HFF-Myc (cell line): ENCODE measurements at places on chromosomes 5 and 9.

DNA sequence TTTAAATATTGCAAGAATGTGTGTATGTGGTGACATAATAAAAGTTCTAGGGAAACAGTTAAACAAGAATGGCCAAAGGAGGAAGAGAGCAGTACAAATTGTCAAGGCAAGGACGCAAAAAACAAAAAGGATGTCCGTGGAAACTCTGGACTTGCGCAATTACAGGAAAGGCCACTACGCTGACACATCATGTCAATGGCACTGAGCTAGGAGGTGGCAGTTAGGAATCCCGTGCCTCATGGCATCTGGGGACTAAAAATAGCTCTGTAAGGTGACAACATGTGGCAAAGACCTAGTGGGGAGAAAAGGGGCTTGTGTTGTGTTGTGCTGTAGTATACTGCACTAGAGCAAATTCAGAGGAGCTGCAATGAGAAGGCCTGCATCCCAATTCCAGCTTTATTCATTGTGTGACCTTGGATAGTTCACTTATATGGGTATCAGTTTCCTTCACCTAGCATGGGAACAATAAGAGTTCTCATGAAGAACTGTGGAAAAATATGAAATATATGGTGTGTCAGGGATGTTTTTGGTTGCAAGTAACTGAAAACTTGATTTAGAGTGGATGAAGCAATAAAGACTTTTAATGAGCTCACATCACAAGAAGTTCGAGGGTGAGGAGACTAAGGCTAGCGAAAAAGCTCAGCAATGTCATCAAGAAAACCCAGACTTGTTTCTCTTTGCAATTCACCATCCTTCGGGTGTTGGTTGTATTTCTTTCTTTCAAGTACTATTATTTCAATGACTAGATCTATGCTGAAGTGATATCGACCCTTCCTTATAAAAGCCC lies 124.1 kb upstream of the STC2 start:
- DNase-seq: no peak

- DNase-seq: no peak
These were observed 340.3 kb upstream of the WWC1 start for GRCh38 chr5:167951116-167951515.

- DNase-seq: no peak
These were observed 104.1 kb downstream of the MTREX start for GRCh38 chr5:55411876-55412275.

DNA sequence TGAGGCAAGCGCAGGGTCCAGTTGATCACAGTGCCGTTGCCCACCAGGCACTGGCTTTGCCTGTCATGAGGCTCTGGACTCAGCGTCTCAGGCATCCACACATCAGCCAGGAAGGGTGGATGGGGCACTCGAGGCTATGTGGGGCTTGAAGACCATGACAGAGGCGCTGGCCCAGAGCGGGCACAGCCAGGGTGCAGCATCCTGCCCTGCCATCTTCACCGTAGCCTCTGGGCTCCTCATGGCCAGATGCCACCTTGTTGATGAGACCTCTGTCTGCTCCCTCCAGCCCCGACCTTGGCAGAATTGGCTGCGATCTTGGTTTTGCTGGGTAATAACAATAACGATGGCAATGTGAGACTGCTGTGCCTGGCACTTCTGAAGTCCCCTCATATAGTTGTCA lies 404.2 kb upstream of the IRX2 start:
- DNase-seq: no peak

GRCh38 chr5:94893412-94894135 lies 275.1 kb downstream of the SLF1 start:
- DNase-seq: no peak
